Motor neuron (in vitro differentiated cells): ENCODE measurements at places on chromosomes 2 and 18. TPM values are rescaled to one million over a fixed set of nuclear protein-coding genes. Genes with fewer than 3 reads are reported as not detected.

The SPHKAP gene
- total RNA-seq: 0.14 TPM in 1 of 2 replicates, not detected in the other

The FOXI3 gene
- total RNA-seq: 0.45 and 0.86 TPM in 2 replicates

DNA sequence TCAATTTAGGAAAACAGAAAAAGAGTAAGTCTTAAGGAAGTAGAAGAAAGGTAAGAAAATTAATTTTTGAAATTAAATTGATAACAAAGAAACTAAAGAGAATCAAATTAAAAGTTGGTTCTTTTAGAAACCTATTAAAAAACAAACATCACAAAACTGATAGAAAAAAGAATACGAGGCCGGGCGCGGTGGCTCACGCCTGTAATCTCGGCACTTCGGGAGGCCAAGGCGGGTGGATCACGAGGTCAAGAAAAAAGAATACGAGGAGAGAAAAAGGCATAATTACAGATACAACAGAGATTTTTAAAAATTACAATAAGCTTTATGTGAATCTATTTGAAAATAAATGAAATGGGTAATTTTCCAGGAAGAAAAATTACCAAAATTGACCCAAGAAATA is 11.8 kb downstream of the PREPL start:
- no peak for ATAC-seq

DNA sequence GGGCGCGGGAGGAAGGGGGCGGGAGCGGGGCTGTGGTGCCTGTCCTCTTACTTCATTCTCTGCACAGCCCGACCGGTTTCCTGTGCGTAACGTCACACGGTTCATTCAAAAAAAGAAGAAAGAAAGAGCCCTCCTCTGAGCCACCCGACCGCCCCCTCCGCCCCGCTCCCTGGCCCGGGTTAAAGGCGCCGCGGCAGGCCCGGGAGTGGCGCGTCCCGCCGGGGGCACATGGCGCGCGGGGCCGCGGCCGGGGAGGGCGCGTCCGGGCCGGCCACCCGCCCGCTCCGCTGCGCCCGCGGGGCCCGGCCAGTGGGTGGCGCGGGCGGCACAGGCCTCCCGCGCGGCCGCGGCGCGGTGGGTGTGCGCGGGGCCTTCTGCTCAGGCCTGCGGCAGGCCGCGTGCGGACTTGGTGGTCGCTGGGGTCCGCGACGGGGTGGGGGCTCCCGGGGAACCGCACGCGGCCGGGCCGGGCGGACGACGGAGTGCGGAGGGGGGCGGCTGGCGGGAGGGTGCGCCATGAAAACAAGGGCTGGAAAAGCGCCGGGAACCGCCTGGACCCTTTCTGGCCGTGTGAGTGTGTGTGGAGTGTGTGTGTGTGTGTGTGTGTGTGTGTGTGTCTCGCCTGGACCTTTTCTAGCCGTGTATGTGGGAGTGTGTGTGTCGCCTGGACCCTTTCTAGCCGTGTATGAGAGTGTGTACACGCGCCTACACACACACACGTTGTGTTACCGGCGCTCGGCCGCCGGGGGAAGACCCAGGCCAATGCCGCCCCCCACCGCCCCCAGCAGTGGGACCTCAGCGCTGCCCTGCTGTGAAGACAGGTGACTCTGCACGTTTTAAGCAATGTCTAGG is 780 bp upstream of the BCL2 start:
- ATAC-seq: peak; percentile 80

The SP3 gene
- total RNA-seq: 66.6 and 75.2 TPM in 2 replicates

The ELOA2 gene
- total RNA-seq: 2.3 and 2.6 TPM in 2 replicates

The DYSF gene
- total RNA-seq: 0.59 and 0.75 TPM in 2 replicates
